ENCODE measurements at places on chromosomes 7 and 10.

- no peak for DNase-seq
These were observed 22.4 kb downstream of the STN1 start for GRCh38 chr10:103895411-103896186.

GRCh38 chr7:106038289-106038688 lies 73.8 kb downstream of the SYPL1 start:
- no peak for DNase-seq

DNA sequence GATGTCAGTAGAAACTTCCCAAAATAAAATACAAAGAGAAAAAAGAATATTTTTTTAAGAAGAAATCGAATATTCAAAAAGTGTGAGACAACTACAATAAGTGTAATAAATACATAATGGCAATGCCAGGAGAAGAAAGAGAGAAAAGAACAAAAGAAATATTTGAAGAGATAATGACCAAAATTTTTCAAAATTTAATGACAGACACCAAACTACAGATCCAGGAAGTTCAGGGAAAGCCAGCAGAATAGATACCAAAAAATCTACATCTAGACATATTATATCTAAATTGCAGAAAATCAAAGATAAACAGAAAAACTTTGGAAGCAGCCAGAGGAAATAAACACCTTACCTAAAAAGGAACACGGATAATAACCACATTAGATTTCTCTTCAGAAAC lies 66.8 kb upstream of the CDK1 start:
- DNase-seq: no peak

DNA sequence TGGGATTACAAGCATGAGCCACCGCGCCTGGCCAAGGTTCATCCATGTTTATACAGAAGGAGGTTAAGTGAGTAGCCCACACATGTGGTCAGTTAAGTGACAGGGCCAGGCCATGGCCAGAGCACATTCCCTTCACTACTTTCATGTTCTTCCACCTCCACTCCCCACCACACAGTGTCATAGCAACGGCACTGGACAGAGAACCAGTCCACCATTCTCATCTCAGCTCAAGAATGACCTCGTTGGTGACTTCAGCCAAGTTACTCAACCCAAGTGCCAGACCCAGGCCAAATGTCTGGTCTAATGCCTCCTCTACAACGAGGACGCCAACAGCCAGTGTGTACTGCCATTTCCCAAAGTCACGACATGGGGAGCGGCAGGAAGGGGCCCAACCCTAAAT lies 62.4 kb downstream of the INHBA start:
- DNase-seq: no peak

GRCh38 chr7:45687721-45688120 lies 113.6 kb downstream of the ADCY1 start:
- no peak for DNase-seq

DNA sequence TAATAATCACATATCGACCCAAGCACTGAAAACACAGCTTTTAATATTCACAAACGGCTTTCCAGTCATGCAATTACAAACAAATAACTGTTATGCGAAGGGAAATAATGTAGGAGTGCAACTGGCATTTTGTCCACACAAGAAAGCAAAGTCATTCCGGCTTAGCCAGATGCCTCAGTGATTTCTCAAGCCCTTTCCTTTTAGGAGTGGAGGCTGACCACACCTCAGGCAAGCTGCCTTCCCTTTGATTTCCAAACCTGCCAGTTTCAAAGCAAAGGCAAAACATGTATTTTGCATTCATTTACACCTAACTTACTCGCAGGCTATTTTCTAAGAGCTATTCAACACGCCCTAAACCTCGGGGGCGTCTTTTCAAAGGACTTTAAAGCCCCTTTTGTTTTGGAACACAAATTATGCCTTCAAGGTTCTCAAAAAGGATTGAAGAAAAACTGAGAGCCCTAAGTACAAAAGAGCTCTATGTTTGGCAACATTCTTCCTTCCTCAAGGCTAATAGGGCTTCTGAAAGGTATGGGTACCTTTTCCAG lies 109.6 kb downstream of the CPXM2 start:
- DNase-seq: no peak

DNA sequence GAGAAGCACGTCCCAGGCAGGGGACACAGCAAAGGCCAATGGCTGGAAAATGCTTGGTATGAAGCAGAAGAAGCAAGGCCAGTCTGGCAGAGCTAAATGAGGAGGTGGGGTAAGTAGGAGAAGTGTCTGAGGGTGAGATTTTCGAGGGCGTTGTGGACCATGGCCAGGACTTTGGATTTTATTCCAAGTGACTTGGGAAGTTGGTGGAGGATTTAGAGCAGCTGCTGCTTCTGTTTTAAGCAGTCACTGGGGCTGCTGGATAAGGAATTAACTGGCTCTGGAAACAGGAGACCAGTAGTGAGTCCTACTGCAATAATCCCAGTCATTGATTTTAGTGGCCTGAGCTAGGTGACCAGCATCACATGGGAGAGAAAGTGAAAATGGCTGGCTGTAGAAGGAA lies 67.6 kb upstream of the GSDME start:
- no peak for DNase-seq

DNA sequence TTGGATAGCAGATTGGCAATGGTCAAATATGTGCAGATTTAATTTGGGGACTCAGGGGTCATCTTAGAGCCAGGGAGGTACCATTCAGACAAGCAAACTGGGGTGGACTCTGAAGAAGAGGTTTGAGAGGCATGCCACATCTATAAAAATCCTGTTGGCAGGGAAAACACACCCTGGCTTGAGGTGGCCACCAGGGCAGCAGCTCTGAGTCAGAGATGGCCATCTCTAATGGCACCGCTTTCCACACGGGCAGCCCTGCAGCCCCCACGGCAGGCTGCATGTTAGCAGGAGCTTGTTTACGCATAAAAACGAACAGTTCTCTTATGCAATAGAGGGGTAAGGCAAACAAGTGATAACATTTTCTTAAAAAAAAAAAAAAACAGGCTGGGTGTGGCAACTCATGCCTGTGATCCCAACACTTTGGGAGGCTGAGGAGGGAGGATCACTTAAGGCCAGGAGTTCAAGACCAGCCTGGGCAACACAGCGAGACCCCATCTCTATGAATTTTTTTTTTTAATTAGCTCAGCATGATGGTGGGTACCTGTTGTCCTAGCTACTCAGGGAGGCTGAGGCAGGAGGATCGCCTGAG lies 14.9 kb downstream of the DLG5 start:
- no peak for DNase-seq

GRCh38 chr7:46237466-46237865 lies 316.4 kb upstream of the IGFBP3 start:
- no peak for DNase-seq

- no peak for DNase-seq
These were observed 36.7 kb downstream of the RAB19 start for GRCh38 chr7:140440593-140440992.

DNA sequence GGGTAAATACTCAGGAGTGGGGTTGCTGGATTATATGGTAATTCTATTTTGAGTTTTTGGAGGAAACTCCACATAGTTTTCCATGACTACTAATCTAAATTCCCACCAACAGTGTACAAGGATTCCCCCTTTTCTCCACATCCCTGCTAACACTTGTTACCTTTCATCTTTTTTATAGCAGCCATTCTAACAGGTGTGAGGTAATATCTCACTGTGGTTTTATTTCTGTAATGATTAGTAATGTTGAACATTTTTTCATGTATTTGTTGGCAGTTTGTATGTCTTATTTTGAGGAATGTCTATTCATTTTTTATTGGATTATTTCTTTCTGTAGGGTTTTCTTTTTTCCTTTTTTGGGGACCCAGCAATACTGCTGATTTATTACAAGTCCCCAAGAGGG lies 14.9 kb downstream of the TAF3 start:
- no peak for DNase-seq

DNA sequence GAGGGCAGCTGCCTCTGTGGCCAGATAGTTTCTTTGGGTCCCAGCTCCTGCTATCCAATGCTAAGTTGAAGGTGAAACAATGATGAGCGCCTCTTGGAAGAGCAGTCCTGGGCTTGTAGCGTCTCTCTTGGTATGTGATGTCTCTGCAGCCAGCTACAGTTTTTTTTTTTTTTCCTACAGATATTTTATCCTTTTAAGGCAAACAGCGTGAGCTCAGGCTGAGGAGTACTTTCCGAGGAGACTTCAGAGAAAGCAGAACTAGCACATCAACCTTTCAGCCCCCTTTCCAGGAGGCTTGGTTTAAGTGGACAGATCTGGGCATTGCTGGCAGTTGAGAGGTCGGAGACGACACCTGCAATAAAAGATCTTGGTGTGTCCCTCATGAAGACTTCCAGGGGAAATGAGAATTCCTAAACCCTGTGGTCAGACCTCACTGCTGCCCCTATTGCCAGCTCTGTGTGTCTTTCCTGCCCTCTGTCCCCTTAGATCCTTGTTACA lies 9.1 kb downstream of the PRKG1 start:
- no peak for DNase-seq

GRCh38 chr10:26227786-26228185 lies 11.2 kb downstream of the GAD2 start:
- no peak for DNase-seq

DNA sequence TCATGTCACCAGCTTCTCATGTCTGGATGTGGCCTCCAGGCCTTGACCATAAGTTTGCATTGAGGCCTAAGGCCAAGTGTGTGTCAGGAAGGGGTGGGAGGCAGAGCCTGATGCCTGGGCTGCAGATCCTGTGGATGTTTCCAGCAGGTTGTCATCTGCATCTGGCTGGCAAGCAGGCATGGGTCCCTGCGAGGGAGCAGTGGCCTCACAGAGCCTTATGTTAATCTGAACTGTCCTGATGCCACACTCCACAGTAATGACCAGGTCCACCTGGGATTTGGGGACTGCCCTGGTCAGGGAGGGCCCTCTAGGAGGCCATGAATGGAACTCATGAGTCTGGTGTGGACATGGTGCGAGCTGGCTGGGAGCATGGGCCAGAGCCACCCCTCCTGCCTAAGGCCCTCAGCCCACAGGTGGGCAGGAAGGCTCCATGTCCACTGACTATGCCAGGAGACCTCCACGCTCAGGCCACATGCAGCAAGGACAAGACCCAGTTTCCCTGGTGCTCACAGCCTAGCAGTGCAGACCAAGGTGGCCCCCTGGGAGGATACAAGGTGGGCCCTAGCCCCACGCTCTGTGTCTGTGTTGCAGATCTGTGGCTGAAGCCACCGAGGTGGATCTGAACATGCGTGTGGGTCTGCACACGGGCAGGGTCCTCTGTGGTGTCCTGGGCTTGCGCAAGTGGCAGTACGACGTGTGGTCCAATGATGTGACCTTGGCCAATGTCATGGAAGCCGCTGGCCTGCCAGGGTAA lies 83.1 kb downstream of the ADCY1 start:
- no peak for DNase-seq

GRCh38 chr7:2214636-2215035 lies 18.1 kb downstream of the MAD1L1 start:
- no peak for DNase-seq

GRCh38 chr7:118699222-118699621 lies 474.7 kb downstream of the ANKRD7 start:
- no peak for DNase-seq

GRCh38 chr7:39248041-39248691 lies 270.5 kb downstream of the POU6F2 start:
- DNase-seq: no peak

- DNase-seq: no peak
These were observed 82.5 kb upstream of the CREB5 start for GRCh38 chr7:28329661-28330363.

DNA sequence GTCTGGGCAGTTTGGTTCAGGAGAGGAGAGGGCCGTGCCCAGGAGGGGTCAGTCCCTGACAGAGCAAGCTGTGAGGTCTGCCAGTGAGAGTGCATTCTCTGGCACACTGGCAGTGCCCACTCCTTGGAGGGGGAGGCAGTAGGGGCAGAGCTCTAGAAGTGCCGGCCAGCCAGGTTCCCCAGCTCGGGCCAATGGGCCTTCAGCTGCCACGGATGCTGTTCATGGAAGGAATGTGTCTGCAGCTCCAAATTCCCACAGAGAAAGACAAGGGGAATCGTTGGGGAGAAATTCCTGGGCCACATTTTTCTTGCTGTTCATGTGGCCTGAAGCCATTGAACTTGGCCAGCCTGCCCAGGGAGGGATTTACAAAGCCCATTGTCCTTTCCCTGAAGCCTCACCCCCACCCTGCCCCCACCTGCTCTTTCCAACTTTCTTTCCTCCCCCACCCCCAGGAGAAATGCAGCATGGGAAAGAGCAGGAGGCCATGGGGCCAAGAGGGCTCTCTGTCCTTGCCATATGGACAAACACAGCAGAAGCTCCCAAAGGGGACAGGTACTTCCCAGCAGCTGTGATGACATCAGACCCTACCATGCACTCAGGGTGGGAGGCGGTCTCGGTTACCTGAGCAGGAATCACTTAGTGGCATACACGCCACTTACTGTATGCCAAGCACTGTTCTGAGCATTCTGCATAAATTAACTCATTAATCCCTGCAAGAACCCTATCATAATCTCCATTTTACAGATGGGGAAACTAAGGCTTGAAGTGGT lies 70.7 kb downstream of the ARHGAP22 start:
- DNase-seq: peak; percentile 72

- no peak for DNase-seq
These were observed 90.6 kb downstream of the CACNB2 start for GRCh38 chr10:18230794-18231193.

GRCh38 chr10:42488416-42488815 lies 150.0 kb downstream of the ZNF33B start:
- DNase-seq: no peak

DNA sequence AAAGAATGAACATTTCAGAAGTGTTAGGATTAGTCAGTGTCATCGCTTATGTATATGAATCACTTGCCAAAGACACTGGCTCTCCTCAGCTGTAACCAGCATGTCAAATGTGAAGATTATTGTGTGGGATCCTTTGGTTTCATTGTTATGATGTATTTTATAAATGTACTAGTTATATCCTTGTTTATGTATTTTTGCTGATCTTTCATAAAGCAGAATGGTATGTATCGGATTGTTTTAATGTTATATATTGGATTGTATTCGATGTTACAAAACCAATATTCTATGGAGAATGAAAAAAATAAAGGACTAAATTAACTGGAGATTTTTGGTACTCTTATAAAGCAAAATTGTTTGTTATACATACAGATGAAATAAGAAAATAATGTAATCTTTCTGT lies 49.2 kb downstream of the ACADSB start:
- no peak for DNase-seq

DNA sequence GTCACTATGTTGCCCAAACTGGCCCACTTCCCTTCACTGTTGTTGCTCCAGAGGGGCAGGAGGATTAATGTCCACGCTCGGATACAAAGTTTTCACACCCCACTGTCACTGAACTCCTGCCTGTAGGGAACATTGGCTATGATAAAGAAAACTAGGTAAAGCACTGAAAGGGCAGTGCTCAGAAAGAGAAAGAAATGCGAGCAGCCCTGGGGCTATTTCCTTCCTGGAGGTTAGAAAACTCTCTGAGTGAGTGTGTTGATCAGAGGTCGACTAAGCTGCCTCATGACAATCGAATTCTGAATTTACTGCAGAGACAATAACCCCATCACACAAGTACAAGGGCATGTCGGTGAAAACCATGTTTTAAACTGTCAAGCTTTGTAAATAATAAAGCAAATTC lies 227.2 kb upstream of the PITRM1 start:
- no peak for DNase-seq

- DNase-seq: no peak
These were observed 1198.6 kb downstream of the GATA3 start for GRCh38 chr10:9253121-9253520.

Measured in left forelimb (tissue), 1 donor.